ENCODE measurements at places on chromosomes 11 and 22. TPM values are rescaled to one million over a fixed set of nuclear protein-coding genes. Genes with fewer than 3 reads are reported as not detected.

Gene TMEM184B
- total RNA-seq = 70.6 TPM

Gene PRR14L
- 9.6 TPM for total RNA-seq

Gene FAM227A
- total RNA-seq = 1.4 TPM

Gene LIMK2
- total RNA-seq = 30.3 TPM

Gene TCN1
- not detected for total RNA-seq

Gene IGSF9B
- total RNA-seq = under 0.01 TPM

Gene SCGB2A2
- total RNA-seq = not detected

Gene APOL5
- total RNA-seq = not detected

Gene CEP126
- total RNA-seq = 1.6 TPM

Gene MAPK8IP1
- total RNA-seq = 11.7 TPM

Gene PIWIL4
- 0.52 TPM for total RNA-seq

Gene SLN
- total RNA-seq = not detected

Gene KCNJ4
- total RNA-seq = not detected

Gene APOL1
- total RNA-seq = 1.4 TPM

Gene NPAS4
- not detected for total RNA-seq

Gene GAB2
- total RNA-seq = 12.8 TPM

Gene GSTT4
- total RNA-seq = not detected

Gene MEI1
- total RNA-seq = not detected

Gene CCDC157
- 2.6 TPM for total RNA-seq

Gene MALAT1
- 1,575 TPM for total RNA-seq

Gene MAJIN
- total RNA-seq = not detected

Gene MYOD1
- total RNA-seq = 421 TPM

Measured in LHCN-M2 (cell line).